ENCODE measurements at places on chromosomes 3 and 15.
A peak's percentile ranks its signal among the peaks of the same experiment; 100 is the strongest.

GRCh38 chr3:54957711-54958110, 29.9 kb upstream of the LRTM1 start:
- no peak for DNase-seq

GRCh38 chr15:60908332-60908731, 320.8 kb downstream of the RORA start:
- no peak for DNase-seq

DNA sequence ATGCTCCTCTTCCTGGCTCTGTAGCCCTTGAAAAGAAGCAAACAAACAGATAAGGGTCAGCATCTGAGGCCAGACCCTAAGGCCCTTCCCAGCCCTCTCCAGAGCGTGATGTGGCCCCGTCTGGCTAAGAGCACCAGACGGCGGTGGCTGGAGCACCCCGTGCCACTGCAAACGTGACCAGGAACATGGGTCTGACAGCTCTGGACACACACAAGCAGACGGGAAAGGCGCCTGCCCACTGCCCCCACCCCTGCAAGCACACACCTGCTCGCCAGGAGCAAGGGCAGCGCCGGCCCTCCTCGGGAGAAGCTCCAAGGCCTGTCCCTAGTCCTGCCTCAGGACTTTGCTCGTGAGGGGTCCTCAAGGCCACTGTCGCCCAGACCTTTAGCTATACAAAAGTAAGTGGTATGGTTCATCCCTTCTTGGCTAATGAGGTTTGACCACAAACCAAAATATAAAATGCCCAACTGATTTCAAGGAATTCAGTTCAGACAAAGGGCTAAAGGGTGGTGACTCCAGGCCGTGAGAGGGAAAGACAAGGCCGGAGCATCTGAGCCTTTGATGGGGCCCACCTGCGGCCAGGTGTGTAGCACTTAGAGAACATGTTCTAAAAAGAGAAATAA, 90.4 kb downstream of the XXYLT1 start:
- no peak for DNase-seq

DNA sequence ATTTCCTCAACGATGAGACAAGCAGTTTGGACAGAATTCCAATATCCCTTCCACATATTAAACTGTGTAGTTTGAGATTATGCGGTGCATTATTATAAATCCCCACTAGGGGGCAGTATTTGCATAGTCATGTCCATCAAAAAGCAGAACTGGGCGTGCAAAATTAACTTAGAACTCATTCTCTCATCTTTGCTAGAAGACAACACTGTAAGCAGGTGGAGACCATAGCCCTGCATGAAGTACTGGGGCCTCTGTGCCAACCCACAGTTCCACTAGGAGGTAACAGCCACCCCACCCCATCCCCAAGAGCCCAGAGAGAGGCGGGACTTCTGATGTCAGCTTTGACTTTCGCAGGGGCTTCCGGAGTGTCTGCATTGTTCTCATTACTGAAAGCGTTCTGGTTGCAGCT, 106.6 kb upstream of the TMC3 start:
- DNase-seq: no peak

DNA sequence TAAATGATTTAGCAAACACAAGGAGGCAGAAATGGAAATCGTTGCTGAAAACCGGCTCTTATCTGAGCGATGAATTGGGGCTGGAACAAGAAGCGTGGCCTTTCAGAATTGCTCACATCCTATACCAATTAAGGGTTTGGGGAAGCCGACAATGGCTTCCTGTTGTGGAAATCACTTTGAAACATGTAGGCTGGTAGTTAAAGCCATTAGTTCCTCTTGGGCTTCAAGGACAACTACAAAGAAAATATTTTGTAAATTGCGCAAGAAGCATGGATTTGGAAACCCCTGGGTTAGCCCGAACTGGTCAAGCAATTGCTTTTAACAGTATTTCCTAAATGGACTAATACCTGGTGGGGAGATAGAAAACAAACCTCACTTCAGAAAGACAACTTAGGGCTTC, 182.4 kb downstream of the ADAMTS9 start:
- DNase-seq: no peak

GRCh38 chr3:45793482-45794176, 2.7 kb downstream of the SLC6A20 start:
- DNase-seq: no peak

- no peak for DNase-seq
Measured at GRCh38 chr3:178520451-178520850, 15.8 kb upstream of the KCNMB2 start.

- no peak for DNase-seq
Measured at GRCh38 chr15:81483496-81483895, 109.5 kb upstream of the TMC3 start.

GRCh38 chr3:69145688-69146087, 23.3 kb upstream of the LMOD3 start:
- no peak for DNase-seq

DNA sequence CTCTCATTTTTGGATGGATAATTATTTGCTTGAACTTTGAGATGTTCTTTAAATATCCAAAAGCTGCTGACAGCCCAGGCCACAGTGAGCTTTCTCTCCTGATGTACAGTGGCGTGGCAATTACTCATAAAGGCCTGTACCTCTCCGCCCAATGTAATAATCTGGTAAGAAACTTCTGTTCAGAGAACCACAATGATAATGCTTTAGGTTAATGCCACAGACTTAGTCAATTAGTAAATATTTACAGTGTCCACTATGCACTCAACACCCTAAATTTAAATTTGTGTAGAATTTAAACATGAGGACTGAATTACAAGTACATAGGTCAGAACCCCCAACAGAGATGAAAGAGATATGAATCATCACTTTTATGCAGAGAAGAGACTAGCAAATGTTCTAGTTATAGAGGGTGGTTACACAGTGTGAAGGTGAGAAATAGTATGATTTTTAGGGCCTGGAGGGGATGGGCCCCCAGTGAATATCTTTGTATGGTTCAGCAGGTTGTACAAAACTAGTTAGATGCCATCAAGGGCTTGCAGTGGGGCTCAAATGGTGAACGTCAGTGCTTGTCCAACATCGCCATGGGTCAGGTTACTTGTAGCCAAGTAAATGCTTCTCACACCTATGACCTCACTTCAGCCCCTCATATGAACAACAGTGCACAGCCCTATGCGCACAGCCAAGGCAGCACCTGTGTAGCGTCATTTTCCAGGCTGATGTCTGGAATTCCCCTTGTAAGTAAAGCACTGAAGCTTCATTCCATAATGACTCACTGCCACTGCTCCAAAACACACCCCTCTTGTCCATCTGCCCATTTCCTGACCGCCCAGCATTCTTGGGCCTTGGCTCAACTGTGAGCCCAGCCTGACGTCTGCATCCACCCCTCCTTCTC, 13.3 kb downstream of the ABHD2 start:
- no peak for DNase-seq

- no peak for DNase-seq
Measured at GRCh38 chr3:13206799-13207577, 133.8 kb upstream of the IQSEC1 start.

- DNase-seq: no peak
Measured at GRCh38 chr15:87387766-87388165, 868.8 kb downstream of the NTRK3 start.

- no peak for DNase-seq
Measured at GRCh38 chr15:70867911-70868467, 14.0 kb upstream of the LARP6 start.

DNA sequence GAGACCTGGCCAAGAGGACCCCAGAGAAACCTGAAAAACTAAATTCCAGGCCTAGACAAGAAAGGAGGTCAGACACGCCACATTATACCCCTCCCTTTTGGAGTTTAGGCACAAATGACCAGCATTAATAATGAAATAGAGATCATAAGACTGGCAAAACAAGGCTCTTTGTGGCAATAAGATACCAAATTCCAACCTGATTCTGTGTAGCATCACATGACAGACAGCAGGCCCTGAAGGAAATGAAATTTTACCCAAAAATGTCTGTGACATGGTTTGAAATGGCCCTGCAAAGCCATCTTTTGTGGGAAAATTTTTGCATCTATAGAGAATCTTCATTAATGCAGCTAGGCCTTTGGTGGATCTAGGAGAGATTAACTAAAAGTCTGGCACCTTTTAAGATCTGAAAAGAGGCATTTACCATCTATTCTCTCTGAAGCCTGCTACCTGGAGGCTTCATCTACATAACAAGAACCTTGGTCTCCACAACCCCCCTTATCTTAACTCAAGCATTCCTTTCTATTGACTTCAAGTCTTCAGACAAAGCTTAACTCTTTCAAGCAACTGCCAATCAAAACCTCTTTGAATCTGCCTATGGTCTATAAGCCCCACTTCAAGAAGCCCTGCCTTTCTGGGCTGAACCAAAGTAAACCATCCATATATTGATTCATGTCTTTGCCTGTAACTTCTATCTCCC, 8.0 kb downstream of the FAM174B start:
- DNase-seq: no peak

DNA sequence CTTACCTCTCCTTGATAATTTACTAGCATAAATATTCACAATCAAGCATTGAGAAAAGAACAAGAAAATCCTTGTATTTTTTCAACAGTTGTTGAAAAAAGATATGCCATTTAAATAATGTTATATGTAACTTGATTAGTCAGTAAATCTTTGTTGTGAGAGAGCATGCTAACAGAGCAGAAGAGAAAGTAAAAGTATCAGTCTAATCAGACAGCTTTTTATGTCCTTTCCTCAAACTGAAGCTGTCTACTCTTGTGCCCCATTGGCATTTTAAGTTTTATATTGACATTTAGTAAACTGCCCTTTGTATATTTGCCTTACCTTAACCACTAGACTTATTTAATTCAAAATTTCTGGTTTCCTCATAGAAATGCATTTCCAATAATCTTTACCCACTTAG, 668.7 kb downstream of the OTOL1 start:
- no peak for DNase-seq

DNA sequence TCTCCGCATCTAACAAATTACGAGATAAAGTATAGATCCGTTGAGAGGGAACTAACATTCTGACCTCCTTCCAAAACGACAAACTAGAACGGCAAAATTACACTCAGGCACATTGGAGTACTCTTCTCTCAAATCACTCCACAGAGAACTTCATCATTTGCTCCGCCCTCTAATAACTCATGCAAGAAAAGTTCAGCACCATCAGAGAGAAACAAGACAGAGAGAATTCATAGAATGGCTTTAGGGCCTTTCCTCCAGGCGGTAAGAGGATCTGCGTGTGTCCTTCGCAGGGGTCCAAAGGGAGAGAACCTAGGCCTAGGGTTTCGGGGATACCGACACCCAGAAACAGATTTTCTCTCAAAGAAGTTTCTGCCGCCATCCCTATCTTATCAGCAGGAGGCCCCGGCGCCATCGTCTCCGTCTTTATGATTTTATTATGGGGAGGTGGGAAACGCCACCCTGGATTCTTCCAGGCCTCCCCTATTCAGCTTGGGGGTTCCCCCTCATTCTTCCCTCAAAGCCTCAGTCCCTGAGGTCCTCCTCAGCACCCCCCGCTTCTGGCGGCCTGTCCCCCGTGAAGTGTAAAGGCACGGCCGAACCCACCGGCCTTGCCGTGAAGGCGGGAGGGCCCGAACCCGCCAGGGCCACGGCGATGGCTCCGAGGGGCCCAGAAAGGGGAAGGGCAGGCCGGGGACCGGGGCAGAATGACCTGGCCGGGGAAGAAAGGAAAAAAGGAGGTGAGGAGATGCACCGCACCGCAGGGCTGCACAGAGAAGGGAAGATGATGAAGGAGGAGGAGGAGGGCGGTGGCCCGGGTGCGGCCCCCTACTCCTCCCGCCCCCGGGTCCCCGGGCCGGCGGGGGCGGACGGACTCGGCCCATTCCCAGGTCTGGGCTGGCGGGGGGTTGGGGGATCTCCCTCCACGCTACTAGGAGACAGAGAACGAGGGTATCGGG, 768 bp downstream of the UBXN7 start:
- peak; percentile 7 for DNase-seq

- no peak for DNase-seq
Measured at GRCh38 chr3:15964605-15965442, 167.0 kb upstream of the ANKRD28 start.

DNA sequence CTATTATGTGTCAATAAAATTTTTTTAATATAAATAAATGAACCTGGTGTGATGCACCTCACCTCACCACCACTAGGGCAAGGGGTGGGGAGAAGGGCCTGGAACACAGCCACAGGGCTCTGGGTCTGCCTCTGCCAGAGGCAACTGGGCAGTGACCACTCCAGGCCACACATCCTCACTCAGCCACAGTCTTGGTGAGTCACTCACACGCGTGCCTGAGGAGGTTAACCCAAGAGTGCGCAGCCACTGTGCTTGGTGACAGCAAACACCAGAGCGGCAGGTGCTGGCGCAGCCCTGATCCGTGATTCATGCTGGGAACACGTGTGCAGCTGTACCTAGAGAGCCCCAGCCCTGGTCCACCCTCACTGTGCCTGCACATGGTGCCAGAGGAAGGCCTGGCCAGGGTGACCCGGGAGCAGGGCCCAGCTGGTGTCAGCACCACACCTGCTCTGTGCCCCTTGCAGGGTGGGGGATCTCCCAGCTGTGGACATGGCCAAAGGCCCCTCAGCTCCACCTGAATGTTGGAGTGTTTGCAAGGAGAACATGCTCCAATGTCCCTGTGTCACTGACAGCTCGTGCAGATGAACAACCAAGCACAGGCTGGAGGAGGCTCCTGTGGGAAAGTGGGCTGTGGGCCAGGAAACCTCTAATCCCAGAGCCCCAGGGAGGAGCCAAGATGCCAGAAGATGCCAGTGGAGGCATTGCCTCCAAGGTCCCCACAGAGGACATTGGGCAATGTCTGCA, 2.1 kb downstream of the SLC41A3 start:
- no peak for DNase-seq

- DNase-seq: no peak
Measured at GRCh38 chr3:150251187-150252062, 156.7 kb upstream of the TSC22D2 start.

GRCh38 chr3:113266738-113267137, 55.4 kb downstream of the BOC start:
- no peak for DNase-seq

DNA sequence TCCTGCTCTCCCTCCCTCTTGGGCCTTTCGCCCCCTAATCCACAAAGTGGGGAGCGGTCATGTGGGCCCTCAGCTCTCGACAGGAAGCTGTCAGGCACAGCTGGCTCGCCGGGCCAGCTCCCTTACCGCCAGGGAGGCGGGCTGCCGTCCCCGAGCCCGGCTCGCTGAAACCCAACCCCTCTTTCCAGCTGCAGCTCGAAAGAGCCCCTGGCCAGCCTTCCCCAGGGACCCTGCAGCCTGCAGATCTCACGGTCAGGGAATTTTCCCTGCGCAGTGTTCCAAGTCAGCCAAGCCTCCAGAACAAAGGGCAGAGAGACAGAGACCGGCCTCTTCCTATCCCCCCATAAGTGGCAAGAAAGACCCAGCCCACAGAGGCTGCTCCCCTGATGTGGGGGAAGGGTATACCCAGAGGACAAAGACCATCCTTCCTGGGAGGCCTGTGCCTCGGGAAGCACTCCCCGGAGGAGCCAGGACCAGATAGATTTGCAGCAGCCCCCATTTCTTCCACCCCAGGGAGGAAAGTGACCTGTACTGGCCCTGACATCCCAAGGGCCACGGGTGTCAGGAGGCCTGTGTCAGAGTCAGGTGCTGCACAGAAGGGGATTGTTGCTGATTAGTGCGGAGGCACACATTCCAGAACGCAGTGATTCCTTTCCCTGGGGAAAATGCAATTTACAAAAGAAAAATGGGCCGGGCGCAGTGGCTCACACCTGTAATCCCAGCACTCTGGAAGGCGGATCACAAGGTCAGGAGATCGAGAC, 32.6 kb downstream of the MAGEF1 start:
- DNase-seq: no peak

GRCh38 chr3:46135475-46135874, 72.6 kb downstream of the CCR1 start:
- DNase-seq: no peak
